ENCODE measurements at places on chromosomes 2 and 18.

- DNase-seq = no peak
These were observed 94.0 kb downstream of the ZNF532 start for GRCh38 chr18:58958628-58959027.

- no peak for DNase-seq
These were observed 57.8 kb downstream of the CYB5A start for GRCh38 chr18:74233933-74234325.

- no peak for DNase-seq
These were observed 838.7 kb downstream of the RNF144A start for GRCh38 chr2:7755879-7756278.

DNA sequence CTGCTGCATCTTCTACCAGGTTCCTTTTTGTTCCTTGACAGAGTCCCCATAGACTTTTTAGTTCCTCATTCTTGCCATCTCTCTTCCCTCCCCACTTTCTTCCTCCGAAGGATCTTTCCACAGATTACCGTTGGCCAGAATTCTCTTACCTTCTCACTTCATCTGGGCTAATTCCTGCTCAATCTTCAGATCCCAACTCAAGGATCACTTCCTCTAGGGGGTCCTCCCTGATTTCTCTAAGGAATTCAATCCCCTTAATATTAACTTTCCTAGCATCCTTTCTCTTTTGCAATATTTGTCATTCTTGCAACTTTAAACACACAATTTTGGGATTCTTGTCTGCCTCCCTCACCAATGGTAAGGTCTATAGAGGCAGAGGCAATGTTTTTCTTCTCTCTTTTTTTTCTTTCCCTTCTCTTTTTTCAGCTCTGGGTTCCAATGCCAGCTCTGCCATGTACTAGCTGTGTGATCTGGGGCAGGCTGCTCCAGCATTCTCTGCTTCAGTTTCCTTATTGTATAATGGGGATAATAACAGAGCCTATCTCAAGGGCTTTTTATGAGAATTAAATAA, 5.4 kb upstream of the KCNE4 start:
- DNase-seq = no peak

DNA sequence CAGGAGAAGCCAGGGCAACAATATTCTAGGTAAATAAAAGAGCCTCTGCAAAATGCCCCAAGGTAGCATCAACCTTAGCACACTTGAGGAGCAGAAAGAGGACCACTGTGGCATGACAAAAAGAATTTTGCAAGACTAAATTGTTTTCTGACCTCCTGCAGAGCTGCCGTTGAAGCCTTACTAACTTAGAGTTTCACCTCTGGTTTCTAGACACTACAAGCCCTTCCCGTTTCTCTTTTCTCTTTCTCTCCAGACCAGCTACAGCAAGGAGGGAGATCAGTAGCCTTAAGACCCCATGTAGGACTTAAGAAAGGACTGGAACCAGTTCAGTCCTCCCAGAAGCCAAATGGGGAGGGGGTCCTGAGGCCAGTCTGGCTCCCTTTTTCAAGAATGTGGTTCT, 73.3 kb upstream of the SP3 start:
- no peak for DNase-seq

DNA sequence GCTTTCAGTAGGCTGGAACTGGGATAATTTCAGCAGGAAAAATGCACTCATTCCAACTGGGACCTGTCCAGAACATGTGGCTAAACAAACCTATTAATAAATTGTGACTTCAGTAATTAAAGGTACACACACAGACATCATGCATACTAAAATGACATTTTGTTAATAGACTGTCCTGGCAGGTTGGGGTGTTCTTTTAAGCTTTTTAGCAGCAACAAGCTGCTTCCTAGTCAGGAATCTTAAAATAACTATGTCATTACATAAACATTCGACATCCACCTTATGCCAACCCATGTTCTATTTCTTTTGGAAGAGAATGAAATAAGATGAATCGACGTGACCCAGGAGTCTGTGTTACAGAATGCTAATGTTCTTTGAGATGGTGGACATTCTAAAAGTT, 435.7 kb downstream of the TXNL1 start:
- no peak for DNase-seq

DNA sequence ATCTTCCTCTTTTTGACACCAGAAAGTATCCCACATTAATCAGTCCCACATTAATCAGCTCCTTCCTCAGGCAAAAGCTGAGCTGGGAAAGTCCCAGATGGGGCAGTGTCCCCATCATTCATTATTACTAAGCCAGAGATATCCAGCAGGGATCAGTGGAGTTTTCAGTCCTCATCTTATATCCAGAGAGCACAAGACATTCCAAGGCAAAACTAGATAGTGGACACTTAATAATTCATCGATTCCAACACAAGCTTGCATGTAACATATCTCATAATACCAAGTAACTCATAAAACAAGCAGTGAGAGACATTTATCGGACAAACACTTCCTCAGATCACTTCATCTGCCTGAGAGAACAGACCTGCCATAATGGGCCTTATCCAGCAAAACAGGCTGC, 53.1 kb downstream of the MCFD2 start:
- no peak for DNase-seq

DNA sequence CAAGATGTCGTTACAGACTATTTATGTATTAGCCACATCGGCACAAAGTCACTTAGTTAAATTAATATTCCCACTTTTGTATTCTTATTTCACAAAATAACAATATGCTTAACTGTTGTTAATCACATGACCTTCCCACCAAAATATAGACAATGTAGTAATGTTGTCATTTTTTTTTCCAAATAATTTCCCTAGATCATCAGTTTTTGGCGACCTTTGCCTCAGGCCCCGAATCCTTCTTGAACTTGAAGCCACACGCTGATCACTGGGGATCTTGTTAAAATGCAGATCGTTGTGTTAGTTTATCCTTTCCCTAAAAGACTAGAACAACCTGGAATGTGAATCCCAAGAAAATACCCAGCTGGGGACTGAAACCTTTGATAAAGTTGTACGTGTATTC, 497.6 kb downstream of the SUCLG1 start:
- DNase-seq = no peak

DNA sequence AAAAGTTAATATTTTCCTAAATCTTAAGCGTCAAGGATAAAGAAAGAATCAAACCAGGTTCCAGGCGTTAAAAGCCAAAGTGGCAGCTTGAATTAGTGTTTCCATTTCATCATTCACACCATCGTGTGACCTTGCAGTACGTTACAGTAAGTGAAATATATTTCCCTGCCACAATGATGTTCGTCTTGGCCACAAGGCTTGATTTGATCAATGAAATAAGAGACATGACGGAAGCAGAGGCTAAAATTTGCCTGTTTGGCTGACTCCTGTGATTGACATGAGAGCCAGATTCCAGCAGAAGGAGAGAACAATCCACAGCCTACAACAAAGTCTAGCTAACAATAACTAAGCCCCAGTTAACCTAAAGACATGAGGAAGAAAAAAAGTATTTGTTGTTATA, 62.0 kb downstream of the ASXL2 start:
- no peak for DNase-seq

DNA sequence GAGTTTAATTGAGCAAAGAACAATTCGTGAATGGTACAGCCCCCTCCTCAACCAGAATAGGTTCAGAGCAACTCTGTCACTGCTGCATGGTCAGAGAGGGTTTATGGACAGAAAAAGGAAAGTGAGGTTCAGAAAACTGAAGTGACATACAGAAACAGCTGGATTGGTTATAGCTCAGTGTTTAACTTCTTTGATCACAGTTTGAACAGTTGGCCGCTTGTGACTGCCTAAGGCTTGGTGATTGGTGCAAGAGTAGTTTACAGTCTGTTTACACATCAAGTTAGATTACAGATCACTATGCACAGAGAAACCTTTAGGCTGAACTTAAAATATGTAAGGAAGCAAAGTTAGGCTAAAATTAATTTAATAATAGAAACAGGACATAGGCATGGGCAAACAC, 459.2 kb downstream of the KCNJ3 start:
- DNase-seq = no peak

GRCh38 chr2:161943011-161943410, 131.0 kb downstream of the DPP4 start:
- no peak for DNase-seq

DNA sequence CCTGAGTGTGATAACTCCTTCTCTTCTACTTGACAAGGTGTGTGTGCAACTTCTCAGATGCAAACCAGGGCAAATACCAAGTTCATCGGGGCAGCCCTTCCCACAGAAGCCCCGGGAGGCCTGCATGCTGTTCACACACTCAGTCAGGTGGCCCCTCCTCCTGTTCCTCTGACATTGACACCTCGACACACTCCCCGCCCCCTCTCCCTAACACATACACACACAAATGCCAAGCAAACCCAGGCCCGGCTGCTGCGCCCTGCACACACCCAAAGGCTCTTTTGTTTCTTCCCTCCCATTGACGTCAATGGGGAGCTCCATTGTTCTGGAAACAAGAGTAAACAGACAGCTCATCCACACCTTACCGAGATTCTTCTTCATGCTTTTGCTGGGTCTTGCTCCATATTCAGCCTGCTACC, 1.7 kb upstream of the PER2 start:
- peak; percentile 52 for DNase-seq

GRCh38 chr2:158500333-158500732, 43.6 kb downstream of the PKP4 start:
- no peak for DNase-seq

DNA sequence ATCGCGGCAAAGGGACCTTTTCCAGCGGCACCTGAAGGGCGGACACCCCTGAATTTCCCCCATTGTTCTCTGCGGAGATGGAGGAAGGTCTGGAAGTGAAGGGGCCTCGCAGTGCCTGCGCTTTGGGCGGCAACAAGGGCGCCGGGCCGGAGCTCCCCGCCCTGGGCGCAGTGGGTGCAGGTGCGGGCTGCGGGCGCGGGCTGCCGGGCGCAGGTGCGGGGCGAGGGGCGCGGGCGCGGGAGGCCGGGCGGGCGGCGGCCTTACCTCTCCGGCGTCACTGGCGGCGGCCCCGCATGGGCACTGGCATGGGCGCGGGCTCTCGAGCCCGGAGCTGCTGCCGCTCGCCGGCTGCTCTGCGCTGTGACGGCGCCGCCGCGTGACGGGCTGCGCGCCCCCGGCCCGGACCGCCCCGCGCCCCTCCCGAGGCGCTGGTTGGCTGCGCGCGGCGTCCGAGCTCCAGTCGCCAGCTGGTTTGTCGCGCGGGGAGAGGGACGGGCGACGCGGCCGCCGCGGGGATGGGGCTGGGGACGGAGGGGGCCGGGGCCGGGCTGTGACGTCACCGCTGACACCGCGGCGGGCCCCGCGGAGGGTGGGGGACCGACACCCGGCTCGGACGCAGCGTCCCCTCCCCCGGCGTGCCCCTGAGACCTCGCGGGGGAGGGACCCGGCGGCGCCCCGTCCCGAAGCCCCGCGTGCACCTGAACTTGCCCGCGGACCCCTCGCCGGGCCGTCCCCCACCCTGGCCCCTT, at the start of gene KIF1A:
TSS of gene KIF1A (minus strand) at position 362 of the 749 bp plus-strand sequence. CDS start 22,467 bp downstream, outside the sequence.
- DNase-seq = no peak

GRCh38 chr2:239143858-239144712, 256.7 kb downstream of the HDAC4 start:
- DNase-seq = peak; percentile 60

DNA sequence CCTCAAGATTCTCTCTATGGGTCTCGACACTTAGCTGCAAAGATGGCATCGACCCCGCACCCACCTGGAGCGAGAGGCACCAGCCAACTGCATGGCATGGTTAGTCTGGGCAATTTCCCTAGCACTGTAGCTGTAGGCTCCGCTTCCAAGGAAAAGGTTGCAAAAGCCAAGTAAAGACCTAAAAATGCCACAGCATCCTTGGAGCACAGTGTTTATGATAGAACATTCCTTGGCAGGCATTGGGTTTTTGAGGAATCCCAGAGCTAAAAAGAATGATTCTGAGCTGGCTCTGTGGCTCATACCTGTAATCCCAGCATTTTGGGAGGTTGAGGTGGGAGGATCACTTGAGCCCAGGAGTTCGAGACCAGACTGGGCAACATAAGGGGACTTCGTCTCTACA, 22.9 kb downstream of the QPCT start:
- DNase-seq = no peak

DNA sequence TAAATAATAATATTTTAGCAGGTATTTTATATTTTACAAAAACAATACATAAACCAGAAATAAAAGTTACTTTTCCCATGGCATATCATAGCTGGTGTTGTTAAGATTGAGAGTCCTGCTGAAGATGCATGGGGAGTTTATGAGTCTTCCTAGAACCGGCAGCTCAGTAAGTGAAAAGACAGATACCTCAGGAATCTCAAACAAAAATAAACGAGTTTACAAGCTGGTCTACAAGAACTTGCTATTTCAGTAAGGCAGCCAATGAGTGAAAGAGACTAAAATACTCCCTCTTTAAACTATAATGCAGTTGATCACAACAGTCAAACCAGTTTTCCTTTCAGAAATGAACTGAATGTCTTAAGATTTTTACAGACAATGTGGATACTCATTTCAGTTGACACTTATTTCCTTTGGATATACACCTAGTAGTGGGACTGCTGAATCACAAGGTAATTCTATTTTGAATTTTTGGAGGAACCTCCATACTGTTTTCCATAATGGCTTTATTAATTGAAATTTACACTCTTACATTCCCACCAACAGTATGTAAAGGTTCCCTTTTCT, 8.9 kb downstream of the GAREM1 start:
- DNase-seq = no peak

GRCh38 chr2:20737505-20737904, 70.6 kb downstream of the GDF7 start:
- DNase-seq = no peak

GRCh38 chr2:184554736-184555135, 43.6 kb upstream of the ZNF804A start:
- peak; percentile 80 for DNase-seq

- peak; percentile 32 for DNase-seq
These were observed 4.2 kb upstream of the PAX8 start for GRCh38 chr2:113282747-113283533.

- peak; percentile 76 for DNase-seq
These were observed 150.6 kb downstream of the RTN4 start for GRCh38 chr2:54899576-54900200.

- no peak for DNase-seq
These were observed 43.3 kb upstream of the LDLRAD4 start for GRCh38 chr18:13175266-13175665.
